ENCODE measurements at places on chromosomes 5 and 9.

DNA sequence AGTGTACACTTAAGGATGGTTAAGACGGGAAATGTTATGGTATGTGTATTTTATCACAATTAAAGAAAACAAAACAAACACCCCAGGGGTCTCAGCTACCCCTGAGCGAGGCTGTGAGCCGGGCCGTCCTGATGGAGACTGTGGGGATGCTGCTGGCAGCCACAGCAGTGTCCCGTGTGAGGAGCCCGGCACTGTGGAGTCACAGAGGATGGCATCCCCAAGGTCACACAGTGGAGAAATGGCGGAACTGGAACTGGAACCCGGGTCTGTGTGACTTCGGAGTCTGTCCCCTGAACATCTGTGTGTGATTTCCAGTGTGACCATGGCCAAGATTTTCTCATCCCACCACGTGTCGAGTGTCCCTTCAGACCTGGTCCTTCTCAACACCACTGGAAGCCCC, 80.7 kb upstream of the PHYKPL start:
- no peak for DNase-seq

DNA sequence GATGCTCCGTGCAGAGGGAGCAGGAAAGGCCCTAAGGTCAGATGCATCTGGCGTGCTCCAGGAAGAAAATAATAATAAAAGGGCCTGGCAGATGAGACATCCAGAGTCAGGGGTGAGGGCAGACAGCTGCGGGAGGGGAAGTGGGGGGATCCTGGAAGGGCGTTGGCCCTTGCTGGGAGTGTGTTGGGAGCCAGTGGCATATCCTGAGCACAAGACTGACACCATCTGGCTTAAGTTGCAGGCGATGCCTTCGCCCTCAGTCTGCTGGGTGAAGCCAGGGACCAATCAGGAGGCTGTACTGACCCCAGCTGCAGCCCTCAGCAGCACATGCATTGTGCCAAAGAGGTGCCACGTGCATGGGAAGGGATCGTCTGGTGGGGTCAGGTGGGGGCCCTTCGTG, 3.8 kb downstream of the OR2V2 start:
- no peak for DNase-seq

DNA sequence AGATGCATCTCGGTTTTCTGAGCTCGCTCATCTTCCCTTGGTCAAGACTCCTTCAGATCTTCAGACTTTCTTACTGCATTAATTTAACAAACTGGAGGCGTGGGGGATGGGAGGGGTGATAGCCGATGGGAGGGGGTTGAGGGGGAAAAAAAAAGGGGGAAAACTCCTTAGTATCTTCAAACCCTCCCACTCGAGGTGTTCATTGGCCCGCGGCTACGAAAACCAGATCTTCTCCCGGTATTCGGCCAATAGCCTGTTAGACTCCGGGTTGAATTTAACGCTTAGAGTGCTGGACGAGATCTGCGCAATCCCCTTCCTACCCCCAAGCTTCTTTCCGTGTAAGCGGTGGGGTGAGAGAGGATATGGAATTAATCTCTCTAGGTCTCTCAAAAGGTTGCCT, 689 bp upstream of the GLRA1 start:
- no peak for DNase-seq

DNA sequence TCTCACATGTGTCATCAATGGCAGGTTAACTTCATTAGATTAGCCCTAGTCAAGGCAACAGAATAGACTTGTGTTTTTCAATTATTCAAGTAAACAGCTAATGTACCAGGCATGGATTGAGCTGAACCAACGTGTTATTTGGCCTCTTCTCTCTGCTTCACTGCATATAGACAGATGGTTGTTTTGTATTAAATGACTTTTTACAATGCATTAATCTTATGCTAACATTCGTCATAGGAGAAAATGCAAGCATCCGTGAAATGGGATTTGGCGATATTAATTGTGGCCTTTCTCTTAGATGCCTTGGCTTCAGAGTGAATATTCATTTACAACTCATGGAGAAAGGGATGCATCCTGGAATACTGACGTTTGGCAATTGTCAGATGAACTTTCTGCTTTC, 208.0 kb downstream of the KCTD16 start:
- DNase-seq, result no peak

GRCh38 chr9:96885424-96885823, 31.1 kb upstream of the ZNF782 start:
- no peak for DNase-seq

- no peak for DNase-seq
Observed at GRCh38 chr9:34084562-34084961, 35.9 kb upstream of the UBAP2 start.

- no peak for DNase-seq
Observed at GRCh38 chr9:22682961-22683699, 236.5 kb downstream of the DMRTA1 start.

GRCh38 chr9:99978221-99978620, 71.8 kb downstream of the STX17 start:
- no peak for DNase-seq

DNA sequence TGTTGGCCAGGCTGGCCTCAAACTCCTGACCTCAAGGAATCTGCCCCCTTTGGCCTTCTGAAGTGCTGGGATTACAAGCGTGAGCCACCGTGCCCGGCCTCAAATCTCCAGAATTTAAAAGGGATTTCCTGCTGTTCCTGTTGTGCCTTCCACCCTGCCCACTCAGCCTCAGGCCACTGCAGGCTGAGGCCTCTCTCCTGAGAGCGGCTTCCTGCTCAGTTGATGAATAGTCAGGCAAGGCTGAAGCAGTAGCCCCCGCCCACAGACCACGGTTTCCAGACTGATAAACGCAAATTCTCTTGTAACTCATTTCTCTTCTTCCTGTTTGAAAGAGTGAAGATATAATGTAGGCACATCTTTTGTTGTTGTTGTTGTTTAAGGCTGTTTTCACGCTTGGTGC, 127.0 kb upstream of the PLCXD3 start:
- peak; percentile 42 for DNase-seq

GRCh38 chr9:69412741-69413150, 87.7 kb downstream of the ENTREP1 start:
- DNase-seq, result peak; percentile 29

Measured in Caco-2 (cell line).